Regular cardiac myocyte (primary cell): ENCODE measurements at places on chromosomes 7 and 10. TPM values are rescaled to one million over a fixed set of nuclear protein-coding genes. Genes with fewer than 3 reads are reported as not detected.

Gene TFEC
- total RNA-seq, result 0.28 TPM in 1 of 2 replicates, not detected in the other

Gene GRB10
- total RNA-seq, result 49.6 and 60.4 TPM in 2 replicates

Gene EIF4H
- total RNA-seq, result 249 and 464 TPM in 2 replicates

Gene OPN1SW
- not detected in 2 replicates for total RNA-seq

Gene PAX4
- not detected in 2 replicates for total RNA-seq

Gene LIPM
- not detected in 2 replicates for total RNA-seq

Gene FRMPD2
- not detected in 2 replicates for total RNA-seq
